ENCODE measurements at places on chromosomes 13 and 19.

DNA sequence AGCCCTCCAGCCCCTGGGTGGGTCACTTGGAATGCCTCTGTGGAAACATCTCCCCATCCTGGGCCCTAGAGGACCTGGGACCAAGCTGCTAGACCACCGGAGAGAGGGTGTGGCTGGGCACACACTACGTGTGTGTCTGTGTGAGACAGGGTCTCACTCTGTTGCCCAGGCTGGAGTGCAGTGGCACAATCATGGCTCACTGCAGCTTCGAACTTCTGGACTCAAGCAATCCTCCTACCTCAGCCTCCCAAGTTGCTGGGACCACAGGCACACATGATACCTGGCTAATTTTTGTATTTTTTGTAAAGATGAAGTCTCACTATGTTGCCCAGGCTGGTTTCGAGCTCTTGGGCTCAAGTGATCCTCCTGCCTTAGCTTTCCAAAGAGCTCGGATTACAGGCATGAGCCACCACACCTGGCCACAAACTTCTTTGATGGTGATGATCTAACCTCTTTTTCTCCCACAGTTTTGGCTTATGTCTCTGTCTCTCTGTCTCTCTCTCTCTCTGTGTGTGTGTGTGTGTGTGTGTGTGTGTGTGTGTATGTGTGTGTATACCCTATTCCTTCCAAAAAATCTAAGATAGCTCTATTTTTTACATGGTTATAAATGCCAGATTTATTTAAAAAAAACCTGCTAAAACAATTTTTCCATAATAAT lies 32.1 kb upstream of the SLC7A9 start:
- no peak for DNase-seq

DNA sequence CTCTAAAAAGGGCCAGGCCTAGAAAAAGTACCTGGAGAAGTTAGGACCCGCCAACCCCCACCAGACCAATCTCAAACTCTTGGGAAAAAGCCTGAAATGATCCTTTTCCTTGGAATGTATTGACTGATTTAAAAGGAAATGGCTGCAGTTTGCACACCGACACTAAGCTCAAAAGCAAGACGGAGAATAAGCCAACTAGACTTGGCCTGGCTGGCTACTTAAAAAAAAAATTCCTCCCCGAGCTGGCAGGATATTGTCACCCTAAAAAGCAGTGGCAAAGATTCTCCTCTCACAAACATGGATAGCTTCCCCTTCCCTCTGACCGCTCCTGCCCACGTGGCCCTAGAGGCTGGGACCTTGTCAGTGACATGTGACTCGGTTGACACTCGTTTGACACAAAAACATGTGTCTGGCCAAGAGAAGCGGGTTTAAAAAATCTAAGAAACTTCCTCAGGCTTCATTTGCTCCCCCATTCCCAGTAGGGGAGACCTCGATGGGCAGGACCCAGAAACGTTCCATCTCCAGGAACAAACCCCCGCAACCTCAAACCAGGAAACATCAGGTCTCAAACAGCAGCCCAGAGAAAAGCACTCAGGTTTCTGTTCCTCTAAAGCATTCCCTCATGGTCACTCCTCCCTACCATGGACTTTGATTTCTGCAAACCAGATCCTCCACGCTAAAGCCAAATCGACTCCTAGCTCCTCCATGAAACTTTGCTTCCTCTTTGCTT lies 1.3 kb downstream of the RFX1 start:
- no peak for DNase-seq

- no peak for DNase-seq
Observed at GRCh38 chr13:75219479-75220237, 262.3 kb downstream of the TBC1D4 start.

DNA sequence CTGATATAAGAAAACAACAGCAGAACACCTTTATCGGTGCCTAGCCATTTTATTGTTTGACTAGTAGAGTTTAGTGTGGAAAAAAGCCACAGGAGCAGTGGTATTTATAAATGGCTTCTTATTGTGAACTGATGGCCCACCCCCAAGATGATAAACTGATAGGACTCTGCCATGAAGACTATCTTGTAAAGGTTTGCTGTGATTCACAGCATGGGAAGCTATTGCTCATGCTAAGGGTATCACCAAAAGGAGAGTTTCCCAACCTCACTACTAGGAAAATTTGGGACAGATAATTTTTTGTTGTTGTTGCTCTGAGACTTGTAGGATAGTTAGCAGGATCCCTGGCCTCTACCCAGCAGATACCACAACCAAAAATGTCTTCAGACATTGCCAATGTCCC lies 12.0 kb upstream of the SLC7A1 start:
- no peak for DNase-seq

DNA sequence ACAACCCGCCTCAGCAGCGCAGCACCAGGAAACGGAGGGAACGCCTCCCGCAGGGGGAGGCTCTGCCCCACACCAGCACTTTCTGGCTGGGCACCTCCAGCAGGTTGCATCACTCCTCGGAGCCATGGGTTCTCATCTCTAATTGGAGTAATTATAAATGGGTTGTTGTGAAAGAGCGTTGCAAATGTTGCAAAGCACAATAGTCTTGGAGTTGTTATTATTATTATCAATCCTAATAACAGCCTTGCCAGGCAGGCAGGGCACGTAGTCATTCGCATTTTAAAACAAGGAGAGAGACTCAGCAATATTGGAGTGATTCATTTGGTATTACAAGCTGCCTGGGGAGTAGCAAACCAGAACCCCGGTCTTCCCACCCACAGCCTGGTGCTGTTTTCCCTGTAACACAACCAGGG lies 108.6 kb upstream of the GJB6 start:
- no peak for DNase-seq

- DNase-seq = no peak
Observed at GRCh38 chr13:41658057-41658661, 200.8 kb downstream of the RGCC start.

DNA sequence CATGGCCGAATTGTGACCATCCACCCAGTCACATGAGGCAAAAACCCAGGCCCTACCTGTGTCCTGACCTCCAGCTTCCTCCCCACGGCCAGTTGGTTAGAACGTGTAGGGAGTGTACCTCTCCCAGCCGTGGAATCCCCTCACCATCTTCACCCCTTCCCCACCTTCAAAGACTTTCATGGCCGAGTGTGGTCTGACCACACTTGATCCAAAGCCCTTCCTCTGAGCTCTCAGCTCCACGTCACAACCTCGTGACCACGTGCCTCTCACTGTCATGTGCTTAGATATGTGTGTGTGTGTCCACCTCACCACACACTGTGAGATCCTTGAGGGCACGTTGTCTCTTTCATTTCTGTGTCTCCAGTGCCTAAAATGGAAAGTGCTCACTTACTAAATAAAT lies 48.6 kb upstream of the UBE2L5 start:
- no peak for DNase-seq

DNA sequence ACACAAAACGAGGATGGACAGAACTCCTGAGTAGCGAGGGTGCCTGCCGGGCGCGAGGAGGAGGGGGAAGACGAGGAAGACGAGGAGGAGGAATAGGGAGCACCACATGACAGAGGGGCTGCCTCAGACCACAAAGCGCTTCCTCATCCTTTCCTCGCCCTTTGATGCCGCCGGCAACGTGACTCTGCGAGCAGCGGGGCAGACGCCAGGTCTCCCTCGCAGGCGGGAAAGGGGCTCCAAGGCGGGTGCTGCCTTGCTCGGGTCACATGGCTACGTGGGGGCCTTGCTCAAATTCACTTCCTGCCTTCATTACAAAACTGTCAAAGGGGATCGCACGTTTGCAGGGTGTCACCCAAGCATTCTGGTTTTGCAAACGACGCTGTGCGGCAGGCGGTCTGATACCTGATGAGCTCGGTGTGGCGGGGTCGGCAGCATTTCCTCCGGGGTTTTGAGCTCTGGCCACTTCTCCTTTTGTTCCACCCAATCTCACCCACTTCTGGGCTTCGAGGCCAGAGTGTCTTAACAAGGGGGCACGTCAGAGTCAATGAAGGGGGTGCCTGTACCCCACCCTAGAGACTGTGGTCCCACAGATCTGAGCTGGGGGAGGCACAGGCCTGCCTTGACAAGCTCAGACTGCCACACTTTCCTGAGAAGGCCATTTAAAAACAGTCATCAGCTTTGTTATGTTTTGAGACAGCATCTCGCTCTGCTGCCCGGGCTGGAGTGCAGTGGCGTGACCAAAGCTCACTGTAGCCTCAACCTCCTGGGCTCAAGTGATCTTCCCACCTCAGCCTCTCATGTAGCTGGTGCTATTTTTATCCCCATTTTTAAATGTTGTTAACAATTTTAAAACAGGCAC lies 14.9 kb downstream of the MAP2K2 start:
- DNase-seq = no peak

DNA sequence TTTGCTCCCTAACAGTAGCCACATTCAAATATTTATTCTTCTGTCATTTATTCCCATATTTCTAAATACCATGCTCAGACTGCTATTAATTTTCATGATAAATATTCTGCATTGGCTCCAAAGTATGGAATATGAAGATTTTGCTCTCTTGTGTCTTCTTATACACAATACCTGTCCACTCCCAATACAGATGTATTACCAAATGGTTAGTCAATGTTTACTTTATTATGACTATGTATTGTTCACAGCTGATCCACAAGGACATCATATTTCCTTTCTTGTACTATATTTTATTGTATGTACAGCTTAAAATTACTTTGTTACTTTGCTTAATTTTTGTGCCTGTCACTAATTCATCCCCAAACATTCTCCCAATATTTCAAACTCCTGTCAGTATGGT lies 322.3 kb downstream of the OXGR1 start:
- no peak for DNase-seq

DNA sequence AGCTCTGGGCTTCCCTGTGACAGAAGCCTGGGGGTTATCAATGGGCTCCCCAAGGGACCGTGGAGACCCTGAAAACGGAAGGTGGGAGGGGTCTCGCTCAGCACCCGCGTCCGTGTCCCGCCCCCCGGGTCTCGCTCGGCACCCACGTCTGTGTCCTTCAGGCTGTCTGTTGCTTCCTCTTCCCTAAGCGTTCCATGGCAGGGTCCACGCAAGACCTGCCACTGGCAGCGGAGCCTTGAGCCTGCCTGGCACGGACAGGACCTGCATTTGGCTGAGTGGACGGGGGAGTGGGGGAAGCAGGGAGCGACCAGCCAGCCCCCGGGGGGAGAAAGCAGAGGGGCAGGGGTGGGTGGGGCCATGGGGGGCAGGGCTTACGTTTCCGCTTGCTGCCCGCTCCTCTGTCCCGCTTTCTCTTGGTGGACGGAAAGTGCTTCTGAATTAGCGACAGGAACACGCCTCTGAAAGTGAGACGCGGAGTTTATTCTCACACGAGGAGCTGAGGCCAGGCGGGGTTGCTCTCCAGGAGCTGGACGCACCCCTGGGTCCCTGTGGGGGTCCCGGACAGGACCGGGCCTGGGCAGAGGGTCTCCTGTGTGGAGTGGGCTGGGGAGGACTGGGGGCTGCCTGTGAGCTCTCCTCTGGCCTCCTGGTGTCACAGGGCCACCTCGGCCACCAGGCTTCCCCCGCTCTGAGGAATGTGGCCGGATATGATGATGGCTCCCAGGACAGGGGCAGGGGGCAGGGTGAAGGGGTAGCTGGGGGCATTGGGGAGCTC lies 12.0 kb downstream of the GPX4 start:
- no peak for DNase-seq

- DNase-seq = peak; percentile 38
Observed at GRCh38 chr19:2391118-2391725, 31.2 kb downstream of the TMPRSS9 start.

DNA sequence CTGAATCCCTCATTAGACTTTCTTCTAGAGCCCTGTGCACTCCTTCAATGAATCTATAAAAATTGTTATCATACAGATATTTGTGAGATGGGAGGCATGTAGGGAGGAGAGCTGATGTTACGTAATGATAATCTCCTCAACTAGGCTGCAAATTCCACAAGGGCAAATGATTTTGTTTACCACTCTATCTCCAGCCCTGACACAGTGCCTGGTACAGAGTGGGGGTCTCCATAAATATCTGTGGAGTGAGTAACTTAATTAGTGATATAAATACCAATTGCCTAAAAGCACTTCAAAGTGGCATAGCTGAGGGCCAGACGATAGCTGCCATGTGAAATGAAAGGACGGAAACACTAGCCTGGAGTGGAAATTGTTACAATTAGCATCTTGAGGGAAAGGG lies 54.2 kb downstream of the SERTM1 start:
- no peak for DNase-seq

DNA sequence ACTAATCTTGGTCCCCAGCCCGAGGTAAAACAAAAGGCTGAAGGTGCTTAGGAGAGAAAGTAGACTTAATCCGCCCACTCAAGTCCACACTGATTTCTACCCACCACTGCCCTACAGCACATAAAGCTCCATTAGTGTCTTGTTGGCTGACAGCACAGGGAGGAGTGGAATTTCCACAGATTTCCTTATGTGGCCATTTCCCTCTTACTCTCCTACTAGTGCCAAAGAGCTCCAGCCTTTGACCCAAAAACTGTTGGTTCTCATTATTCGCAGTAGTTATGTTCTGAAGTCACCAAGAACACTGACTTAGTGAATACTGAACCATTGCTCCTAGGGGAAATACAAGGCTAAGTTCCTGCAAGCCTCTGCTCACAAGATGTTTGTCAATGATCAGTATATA lies 61.2 kb downstream of the RAB20 start:
- DNase-seq = no peak

DNA sequence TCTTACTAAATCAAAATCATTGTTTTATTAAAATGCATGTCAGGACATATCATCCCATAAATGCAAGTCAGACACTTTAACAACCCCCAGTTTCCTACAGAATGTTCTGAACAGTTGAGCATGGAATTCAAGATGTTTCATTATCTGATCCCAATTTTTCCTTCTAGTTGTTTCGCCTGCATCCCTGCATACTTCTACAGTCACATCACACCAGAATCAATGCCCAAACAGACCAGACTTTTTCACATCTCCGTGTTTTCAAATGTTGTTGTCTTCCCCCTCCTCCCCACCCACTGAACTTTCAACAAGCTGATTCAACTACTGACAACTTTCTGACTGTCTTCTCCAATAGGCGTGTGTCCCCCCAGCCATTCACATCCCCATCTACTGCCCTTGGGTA lies 48.6 kb downstream of the LHFPL6 start:
- no peak for DNase-seq

- no peak for DNase-seq
Observed at GRCh38 chr13:40564342-40565001, 102.0 kb downstream of the FOXO1 start.

GRCh38 chr19:45352062-45352461 lies 11.5 kb downstream of the KLC3 start:
- DNase-seq = no peak

DNA sequence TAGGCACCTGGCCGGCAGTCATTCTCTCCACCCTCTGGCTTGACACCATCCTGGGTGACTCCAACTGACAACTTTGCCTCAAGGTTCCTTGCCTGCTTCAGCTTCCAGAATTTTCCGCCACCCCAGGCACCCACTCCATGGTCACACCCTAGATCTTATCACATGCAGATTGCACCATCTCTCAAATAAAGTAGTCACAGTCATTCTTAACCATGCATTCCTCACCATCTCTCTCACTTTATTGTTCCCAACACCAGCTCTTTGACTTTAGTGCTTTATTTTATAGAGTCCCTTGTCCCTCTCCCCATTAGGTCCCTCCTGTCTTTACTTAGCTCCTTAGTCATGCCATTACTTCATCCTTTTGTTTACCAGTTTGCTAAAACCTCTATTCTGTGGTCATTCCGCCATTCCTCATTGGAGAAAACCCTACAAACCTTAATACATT lies 351.7 kb downstream of the SPRY2 start:
- DNase-seq = no peak
